ENCODE measurements at places on chromosomes 4 and X.

DNA sequence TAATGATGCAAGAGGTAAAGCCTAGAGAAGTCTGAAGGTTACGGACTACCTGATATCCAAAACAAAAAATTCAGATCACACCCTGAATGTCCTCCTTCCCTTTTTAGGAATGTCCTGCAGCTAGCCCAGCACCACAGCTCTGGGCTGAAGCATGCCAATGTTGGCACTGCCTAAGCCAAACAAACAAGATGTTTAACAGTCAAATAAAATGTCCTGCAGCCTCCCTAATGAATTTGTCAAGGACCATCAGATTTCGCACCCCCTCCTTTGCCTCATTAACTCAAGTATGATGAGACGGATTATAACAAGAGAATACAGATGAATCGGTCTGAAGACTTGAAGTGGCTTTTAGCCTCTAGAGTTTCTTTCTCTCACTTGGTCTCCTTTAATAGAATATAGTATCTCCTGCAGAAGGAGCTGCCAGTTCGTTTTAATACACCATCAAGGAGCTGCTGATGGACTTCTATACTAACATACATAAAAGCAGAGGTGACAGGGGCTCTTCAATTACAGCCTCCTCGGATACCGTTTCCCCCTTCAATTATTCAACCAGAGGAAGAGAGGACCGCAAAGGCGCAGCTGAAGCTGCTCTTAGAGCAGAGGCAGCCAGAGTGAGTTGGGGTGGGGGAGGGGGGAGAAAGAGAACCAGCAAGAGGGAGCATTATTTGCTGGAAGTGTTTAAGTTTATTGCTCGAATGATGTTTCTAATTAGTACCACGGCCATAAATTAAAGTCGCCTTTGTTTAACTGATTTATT lies 3.0 kb upstream of the MAB21L2 start:
- DNase-seq = no peak

DNA sequence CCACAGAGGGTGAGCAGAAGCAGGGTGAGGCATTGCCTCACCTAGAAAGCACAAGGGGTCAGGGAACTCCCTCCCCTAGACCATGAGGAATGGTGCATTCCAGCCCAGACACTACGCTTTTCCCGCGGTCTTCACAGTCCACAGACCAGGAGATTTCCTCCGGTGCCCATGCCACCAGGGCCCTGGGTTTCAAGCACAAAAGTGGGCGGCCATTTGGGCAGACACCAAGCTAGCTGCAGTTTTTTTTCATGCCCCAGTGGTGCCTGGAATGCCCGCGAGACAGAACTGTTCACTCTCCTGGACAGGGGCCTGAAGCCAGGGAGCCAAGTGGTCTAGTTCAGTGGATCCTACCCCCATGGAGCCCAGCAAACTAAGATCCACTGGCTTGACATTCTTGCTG lies 12.8 kb downstream of the NAP1L3 start:
- DNase-seq = no peak

DNA sequence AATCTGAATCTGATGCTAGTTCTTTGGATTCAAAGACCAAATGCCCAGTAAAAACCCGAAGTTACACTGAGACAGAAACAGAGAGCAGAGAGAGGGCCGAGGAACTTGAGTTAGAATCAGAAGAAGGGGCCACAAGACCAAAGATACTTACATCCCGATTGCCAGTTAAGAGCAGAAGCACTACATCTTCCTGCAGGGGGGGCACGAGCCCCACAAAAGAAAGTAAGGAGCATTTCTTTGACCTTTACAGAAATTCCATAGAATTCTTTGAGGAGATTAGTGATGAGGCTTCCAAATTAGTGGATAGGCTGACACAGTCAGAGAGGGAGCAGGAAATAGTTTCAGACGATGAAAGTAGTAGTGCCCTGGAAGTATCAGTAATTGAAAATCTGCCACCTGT lies 309.3 kb downstream of the ANK2 start:
- no peak for DNase-seq

DNA sequence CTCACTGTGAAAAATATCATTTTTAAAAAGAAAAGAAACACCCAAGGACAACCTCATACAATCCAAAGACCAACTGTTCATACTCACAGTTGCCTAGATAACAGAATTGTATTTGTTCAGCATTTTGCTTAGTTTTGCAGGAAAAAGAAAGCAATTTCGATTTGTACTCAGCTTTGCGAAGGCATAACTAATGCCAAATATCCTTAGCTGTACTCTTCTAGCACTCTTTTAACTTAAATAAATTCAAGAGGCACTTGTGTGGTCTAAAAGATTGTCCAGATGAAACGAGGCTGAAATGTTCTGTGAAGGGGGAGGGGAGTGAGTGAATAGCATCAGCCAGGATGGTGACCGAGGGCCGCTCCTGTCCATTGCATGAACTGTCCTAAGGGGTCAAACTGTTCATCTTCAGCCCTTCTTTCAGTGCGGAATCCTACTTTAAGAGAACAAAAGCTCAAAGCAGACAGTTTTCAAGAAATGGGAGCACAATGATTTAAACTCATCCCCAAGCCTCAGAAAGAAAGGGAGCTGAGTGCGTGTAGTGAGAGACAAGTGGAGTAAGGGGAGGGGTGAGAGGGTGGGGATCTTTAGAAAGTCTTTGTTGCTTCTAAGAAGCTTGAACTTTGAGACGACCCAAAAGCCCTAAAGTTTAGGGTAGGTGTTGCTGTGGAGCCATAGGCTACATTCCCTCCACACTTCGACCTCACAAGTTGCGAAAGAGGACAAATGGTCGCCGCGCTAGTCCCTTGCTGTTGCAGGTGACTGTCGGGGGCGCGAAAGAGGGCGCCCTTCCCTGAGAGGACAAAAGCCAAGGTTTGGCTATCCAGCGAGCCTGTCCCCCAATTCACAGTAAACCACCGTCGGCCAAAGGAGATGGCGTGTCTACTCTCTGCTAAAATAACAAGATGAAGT lies 4.0 kb upstream of the NEUROG2 start:
- no peak for DNase-seq

DNA sequence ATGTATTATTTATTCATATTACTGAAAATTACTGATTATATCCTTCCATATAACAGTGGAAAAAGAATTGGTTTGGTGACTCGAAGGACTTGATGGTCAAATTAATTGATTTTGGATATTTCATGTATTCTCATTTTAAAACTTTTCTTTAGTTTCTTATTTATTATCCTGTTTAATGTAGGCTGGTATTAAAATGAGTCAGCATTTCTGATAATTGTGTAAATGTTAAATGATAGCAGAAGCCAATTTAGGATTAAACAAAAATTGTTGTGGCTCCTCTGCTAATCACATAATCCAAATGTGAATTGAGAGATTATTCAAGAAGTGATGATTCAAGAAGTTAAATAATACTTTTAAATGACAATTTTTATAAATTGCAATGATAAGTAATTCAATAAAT lies 38.7 kb downstream of the PDLIM5 start:
- no peak for DNase-seq

- DNase-seq = no peak
Observed at GRCh38 chr4:2507855-2508254, 28.6 kb upstream of the FAM193A start.

- DNase-seq = no peak
Observed at GRCh38 chrX:23317799-23318724, 16.6 kb upstream of the PTCHD1 start.

GRCh38 chr4:81785338-81785737 lies 313.6 kb upstream of the RASGEF1B start:
- no peak for DNase-seq

- no peak for DNase-seq
Observed at GRCh38 chr4:11743236-11743635, 314.5 kb upstream of the HS3ST1 start.

- DNase-seq = no peak
Observed at GRCh38 chr4:145618210-145618931, 814 bp upstream of the MMAA start.

DNA sequence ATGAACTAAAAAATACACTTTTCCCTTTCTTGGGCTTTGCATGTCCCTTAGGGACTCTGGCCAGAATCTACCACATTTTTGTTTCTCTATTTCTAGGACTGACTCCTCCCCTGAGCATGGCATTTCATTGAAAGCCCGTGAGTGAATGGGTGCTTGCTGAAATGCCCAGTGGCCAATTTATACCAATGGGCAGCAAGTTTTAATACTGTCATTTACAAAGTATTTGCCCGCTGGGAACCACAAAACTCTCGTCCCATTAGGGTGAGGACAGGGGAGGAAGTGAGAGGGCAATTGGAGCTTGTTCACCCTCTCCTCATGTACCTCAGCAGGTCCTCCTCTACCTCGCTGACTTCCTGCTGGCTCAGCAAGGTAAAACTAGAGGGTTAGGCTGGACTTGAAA lies 1.1 kb downstream of the SRPX2 start:
- no peak for DNase-seq

DNA sequence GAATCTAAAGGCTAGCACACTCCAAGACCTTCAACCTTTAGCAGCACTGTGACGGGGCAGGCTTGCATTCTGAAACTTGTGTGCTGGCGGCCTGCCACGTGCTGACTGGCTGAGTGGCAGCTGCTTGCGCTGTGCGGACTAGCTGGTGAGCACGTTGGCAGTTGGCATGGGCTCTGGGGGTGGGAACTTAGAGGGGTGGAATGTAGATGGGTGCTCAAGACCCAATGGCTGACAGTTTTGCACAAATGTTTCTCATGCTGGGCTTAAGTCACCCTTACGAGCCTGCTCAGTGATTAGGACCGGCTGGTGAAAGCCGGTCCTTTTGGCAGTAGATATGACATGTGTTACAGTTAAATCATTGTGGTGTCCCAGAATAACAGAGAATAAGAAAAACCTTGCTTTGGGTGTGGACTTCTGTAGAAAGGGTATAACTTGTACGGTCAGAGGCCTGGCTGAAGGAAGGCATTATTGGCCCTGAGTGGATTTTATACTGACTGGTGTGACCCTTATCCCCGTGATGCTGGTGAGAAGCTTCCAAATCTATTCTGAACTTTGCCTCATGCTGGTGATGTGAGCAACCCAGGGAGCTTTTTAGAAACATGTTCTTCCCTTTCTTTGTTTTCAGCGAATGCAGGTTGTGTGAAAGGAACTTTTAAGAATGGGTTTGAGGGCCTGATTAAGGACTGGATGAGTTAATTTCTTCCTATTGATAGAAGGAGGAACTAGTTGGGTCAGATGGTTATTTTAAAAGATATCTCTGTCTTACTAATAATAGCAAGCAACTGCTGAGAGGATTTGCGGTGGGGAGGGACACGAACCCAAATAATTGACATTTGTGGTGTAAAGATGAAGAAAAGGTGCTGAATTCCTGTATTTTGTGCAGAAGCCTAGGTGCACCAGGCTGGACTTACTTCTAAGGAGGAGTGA lies 107.4 kb upstream of the SLC4A4 start:
- no peak for DNase-seq

- no peak for DNase-seq
Observed at GRCh38 chr4:78482281-78482680, 69.3 kb upstream of the ANXA3 start.

DNA sequence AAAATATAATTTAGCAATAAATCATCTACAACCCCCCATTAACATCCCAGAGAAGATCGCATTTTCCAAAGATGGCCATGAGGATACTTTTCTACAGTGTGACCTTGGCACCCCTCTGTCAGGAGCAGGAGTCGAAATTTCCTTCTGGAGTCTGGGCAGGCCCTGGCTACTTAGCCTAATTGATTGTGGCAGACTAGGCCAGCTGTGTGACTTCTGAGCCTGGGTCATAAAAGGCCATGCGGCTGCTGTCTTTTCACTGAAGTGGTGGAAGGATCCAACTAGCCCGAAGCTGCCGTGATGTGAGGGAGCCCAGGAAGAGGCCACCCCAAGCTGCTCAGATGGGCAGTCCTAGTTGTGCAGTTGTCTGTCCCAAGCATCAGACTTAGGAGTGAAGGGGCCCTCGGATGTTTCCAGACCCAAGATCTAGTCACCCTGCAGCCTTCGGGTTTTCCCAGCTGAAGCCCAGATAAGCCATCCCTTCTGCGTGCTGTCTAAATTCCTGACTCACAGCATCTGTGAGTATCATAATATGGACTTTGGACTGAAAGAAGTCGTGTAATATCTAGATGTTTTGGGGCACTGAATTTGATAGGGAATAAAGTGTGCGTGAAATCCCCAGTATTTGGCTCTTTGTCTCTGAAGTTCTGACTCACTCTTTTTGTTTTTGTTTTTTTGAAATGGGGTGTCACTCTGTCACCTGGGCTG lies 21.0 kb downstream of the PDK3 start:
- no peak for DNase-seq

DNA sequence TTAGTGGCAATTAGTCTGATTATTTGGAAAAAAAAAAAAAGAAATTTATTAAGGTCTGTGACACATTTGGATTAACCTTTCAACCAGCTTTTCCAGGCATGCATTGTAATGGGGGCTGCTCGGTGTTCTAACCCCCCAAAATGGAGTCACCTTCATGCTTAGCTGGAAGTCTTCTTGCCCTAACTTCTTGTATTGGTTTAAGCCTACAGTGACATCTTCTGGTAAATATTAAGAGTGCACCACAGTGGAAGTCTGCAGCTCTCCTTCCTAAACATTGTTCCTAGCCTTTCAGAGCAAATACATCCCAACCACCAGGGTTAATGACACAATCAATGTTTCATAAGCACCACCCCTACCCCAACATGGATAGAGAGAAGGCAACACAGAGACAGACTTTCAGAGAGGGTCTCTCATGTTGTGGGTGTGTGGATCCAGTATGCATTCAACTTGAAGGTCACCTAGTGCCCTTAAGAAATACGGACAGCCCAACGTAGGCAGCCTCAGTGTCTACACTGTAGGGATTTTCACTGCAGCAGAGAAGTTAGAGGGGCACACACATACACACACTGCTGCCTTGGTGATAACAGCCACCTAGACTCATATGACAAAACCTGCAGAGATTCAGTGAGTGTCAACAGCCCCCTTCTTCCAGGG lies 142.9 kb upstream of the MBNL3 start:
- no peak for DNase-seq

DNA sequence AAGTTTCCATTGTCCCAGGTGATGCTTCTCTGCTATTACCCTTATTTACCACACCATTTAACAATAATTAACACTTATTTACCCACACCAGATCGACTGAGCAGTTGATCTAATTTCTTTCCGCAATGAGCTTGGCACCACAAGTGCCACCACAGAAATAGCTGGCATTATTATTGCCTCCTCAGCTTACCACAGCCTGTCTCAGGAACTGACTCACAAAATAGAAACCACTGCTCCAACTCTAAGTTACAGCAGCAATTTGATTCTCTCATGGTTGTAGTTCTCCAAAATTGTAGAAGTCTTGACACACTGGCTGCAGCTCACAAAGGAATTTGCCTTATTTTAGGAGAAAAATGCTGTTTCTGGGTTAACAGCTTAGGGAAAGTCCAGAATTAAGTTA lies 22.5 kb downstream of the ZNF721 start:
- DNase-seq = no peak

GRCh38 chrX:137431693-137432488 lies 134.0 kb upstream of the ZIC3 start:
- DNase-seq = no peak

Measured in stimulated activated CD8-positive, alpha-beta memory T cell treated with anti-CD3 and anti-CD28 coated beads, Interleukin-7, amount 100 ng/mL, for 1 hour (primary cell).